Motor neuron (in vitro differentiated cells): ENCODE measurements at places on chromosomes 4 and X. TPM values are rescaled to one million over a fixed set of nuclear protein-coding genes. Genes with fewer than 3 reads are reported as not detected.
A peak's percentile ranks its signal among the peaks of the same experiment; 100 is the strongest.

- ATAC-seq, result no peak
These were observed 292.8 kb upstream of the ARSJ start for GRCh38 chr4:114272226-114272625.

DNA sequence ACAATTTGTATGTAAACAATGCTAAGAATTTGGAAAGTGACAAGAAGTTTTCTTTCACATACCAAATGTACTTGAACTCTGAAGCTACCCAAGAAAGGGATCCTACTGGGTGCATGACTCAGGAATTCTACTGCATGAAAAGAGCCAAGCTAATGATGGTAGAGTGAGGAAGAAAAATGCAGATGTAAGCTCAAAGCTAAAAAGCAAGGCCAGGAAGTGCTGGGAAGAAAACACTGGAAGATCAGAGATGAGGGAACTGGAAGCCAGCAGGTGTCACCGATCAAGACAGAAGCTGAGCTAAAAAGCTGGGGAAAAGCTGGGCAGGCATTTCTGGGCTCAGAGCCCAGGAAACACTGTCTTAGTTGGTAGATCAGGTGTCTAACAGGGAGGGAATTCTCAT, 449.1 kb downstream of the NKX6-1 start:
- no peak for ATAC-seq

Gene OPHN1
- 5.5 and 9.2 TPM in 2 replicates for total RNA-seq

DNA sequence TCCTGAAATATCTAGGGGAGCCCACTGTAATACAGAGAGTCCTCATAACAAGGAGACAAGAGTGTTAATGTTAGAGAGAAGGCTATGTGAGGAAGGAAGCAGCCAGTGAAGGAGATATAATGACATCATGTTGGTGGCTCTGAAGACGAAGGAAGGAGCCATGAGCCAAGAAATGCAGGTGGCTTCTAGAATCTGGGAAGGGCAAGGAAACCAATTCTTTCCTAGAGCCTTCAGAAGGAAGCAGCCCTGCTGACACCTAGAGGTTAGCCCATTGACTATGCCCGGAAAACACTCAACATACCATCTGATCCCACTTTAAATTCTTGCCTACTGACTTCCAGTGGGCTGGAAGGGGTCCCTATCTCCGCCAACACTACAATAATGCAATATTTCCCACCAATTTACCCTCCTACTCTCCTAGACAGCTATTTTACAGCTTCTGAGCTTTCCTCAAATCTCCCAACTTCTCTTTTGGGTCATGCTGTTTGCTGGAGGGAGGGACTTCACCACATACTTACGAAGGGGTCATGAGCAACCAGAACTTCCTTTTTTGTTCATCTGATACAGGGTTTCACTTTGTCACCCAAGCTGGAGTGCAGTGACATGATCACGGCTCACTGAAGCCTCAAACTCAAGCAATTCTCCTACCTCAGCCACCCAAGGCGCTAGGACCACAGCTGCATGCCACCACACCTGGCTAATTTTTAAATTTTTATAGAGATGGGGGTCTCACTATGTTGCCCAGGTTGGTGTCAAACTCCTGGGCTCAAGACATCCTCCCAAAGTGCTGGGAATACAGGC, 25.2 kb upstream of the G3BP2 start:
- ATAC-seq, result no peak

Gene TEX13C
- total RNA-seq, result under 0.01 and 0.13 TPM in 2 replicates

- ATAC-seq, result no peak
These were observed 25.5 kb downstream of the MOB1B start for GRCh38 chr4:70927502-70928137.

Gene ARAF
- total RNA-seq, result 13.9 and 14.1 TPM in 2 replicates

Gene BCORL1
- 2.1 and 4.0 TPM in 2 replicates for total RNA-seq

GRCh38 chrX:48956728-48957414, 536 bp downstream of the OTUD5 start:
- ATAC-seq, result no peak

DNA sequence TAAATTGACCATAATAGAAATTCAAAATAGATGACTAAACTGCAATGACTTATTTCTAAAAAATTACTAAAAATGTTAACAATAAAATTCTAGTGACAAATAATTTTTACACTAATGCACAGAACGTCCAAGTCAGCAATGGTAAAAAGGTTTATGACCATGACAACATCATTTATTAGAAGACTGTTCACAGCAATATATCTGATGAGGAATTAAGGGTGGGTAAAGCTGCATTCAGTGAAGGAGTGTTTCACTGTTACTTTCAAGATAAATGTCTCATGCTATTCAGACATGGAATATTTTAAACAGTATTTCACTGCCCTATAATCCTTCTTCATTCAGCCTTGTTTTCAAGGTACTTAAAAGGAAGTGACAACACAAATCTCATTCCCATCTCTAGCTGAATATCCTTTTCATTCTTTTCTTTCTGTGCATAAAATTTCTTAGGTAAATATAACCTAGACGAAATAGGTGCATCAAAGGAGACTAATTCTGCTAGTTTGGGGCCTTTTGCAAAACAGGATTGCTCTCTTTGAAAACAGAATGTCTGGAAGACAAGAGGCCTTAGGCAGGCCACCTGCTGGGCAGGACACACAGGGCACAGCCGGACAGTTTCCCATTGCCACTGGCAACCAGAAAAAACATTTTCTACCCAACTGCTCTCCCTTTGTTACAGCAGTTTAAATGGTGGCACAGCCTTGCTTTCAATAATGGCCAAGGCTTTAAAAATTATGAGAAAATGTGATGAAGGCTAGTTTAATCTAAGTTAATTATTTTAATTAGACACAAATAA, 600.3 kb downstream of the SPRY1 start:
- ATAC-seq, result peak; percentile 59

DNA sequence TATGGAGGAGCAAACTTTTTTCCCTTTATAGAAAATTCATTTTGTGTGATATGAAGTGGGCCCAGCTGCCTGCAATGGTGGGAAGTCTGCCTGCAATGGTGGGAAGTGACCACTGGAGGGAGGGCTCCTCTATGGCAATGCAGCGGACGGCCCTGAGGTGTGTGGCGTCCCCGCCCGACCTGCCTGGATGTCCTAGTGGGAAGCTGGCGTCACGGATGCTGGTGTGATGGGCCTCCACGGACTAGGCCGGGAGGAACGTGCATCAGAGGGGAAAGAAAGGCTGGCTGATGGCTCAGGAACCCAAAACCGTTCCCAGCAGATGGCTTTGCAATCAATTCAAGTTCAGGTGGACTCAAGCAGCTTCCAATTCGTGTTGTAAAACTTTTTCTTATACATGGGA, 177.9 kb downstream of the AFAP1 start:
- peak; percentile 87 for ATAC-seq

- ATAC-seq, result no peak
These were observed 217.9 kb upstream of the GPC4 start for GRCh38 chrX:133633162-133633561.

DNA sequence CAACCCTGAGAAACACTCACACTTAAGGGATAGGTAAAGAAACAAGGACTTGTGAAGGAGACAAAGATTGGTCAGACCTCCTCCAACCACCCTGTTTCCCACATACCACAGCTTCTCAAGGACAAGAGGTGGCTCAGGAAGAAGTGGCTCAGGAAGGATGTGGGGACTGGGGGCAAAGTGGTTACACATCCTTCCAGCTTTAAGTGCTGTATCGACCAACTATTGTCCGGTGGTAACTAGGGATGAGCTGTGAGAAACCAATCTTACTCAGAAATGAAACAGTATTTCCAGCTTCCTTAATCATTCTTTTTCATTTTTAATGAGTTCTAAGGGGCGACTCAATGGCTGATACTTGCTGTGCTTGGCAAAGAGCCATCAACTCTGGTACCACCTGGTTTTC, 8.5 kb upstream of the LHFPL1 start:
- no peak for ATAC-seq

- no peak for ATAC-seq
These were observed 252.0 kb upstream of the PPARGC1A start for GRCh38 chr4:24141836-24142235.

- no peak for ATAC-seq
These were observed 282.9 kb downstream of the RAB28 start for GRCh38 chr4:13201241-13201640.

Gene FAM149A
- 11.4 and 13.2 TPM in 2 replicates for total RNA-seq

GRCh38 chr4:162485486-162485885, 321.7 kb upstream of the FSTL5 start:
- ATAC-seq, result peak; percentile 92

DNA sequence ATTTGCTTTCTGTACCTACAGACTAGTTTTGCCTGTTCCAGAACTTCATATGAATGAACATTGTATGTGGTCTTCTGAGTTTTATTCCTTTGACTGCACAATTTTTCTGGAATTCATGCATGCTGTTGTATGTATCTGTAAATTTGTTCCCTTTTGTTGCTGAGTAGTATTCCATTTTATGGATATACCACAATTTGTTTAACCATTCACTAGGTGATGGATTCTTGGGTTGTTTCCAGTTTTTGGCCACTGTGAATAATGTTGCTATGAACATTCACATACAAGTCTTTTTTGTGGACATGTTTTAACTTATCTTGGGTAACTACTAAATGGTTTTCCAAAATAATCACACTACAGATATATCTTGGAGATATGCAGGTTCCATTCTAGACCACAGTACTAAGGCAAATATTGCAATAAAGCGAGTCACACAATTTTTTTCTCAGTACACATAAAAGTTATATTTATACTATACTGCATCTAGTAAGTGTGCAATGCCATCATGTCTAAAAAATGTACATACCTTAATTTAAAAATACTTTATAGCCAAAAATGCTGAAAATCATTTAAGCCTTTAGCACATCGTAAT, 58.7 kb downstream of the TSPAN5 start:
- ATAC-seq, result no peak

- ATAC-seq, result no peak
These were observed 23.4 kb downstream of the BCOR start for GRCh38 chrX:40074080-40074958.

Gene ARSJ
- total RNA-seq, result 0.14 and 0.16 TPM in 2 replicates
